ENCODE measurements at places on chromosomes 2 and 18.

GRCh38 chr2:18903750-18904149, 314.4 kb upstream of the NT5C1B start:
- DNase-seq: no peak

- no peak for DNase-seq
These were observed 46.0 kb downstream of the MRPS5 start for GRCh38 chr2:95075440-95076132.

DNA sequence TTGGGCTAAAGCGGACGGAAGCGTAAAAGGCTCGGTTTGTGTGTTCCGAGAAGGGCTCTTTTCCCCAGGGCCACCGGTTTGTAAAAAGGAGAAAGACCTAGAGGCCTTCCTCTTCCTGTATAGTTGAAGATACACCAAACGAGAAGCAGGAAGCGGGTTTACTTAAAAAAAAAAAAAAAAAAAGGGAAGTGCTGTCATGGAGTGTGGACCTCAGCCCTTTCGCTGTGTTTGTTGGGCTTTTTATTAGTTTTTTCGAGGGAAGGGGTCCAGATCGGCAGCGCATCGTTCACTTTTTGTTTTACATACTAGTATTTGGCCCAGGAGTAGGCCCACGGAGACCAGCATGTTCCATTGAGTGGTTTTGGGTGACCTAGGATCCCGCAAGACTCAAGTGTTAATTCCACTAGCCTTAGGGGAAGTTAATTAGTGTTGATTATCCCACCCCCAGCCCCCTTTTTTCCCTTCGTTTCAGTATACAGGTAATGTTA, 676 bp downstream of the ACTR2 start:
- peak; percentile 68 for DNase-seq

DNA sequence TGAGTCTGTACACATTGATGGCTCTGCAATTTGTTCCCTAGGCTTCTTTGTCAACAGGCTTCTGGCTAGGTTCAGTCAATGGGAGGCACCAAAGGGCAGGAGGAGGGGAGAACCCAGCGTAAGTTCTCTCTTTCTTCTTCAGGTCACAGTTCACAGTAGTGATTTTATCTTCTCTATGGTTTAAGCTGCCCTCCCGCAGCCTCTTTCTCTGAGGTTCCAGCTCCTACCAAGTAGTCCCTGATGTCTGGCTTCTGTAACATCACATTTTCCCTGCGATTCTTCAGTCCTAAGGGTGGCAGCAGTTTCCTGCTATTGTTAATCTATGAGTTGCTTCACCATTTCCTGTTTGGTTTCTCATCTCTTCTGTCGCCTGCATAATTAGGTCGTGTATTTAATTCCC, 107.4 kb downstream of the CPO start:
- no peak for DNase-seq

GRCh38 chr18:79760881-79761280, 36.9 kb upstream of the KCNG2 start:
- DNase-seq: no peak

DNA sequence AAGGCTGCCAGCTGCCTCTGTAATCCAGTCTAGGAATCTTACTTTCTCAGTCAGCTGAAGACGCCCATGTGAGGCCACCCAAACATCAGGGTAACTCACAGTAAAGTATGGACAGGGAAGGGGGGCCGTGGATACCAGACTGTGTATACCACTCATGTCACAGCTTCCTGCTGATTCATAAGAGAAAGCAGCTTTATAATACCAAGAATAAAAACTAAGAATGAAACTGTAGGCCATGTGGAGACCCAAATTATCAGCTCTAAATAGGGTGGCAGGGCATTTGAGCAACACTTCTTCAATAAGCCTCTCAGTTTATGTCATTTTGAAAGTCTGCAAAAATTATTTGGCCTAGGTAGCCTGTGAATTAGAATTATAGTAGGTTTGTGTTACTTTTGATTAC, 115.0 kb upstream of the CDCA7 start:
- DNase-seq: no peak

DNA sequence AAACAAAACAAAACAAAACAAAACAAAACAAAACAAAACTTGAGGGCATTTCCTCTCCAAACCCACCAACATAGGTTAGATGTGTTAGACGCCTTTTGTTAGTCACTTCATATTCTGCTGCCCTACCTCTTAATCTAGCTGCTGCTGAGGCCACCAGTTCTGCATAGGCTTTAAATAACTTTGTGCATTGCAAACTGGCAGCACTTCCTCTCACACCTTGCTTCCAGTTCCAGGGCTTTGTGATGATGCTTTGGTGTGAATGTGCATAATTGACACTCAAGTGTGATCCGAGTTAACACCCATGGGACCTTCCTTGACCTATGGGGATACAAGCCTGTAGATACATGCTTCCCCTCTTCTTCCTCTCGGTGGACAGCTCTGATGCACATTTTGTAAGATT, 2.3 kb upstream of the SERPINB11 start:
- DNase-seq: no peak

- no peak for DNase-seq
These were observed 373.4 kb downstream of the LPIN1 start for GRCh38 chr2:12119841-12120240.

DNA sequence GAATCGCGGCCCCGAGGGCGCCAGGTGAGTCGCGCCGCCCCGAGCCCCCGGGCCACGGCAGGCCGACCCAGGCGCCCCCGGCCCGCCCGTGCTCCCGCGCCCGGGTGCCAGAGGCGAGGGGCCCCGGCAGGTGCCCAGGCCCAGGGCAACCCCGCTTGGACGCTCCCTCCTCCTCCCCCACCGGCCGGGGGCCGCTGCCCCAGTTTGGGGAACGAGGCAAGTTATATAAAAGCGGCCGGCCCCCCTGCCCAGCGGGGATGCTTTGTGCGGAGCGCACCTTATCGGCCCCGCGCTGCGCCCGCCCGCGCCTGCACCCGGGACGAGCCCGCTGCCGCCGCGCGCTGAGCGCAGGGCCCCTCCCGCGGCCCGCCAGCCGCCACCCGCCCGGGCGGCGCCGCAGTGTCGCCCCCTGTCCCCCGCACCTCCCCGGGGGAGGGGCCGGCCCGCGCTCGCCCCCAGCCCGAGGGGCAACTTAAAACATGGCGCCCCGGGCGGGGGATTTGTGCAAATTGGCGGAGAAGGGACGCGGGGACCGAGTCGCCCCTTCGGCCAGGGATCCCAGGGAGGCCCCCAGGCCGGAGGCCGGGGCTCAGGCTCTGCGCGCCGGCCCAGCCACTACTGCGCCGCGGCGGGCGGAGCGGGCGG, 639 bp downstream of the EPB41L3 start:
- DNase-seq: no peak

GRCh38 chr2:95269036-95269680, 5.1 kb upstream of the PROM2 start:
- DNase-seq: no peak

DNA sequence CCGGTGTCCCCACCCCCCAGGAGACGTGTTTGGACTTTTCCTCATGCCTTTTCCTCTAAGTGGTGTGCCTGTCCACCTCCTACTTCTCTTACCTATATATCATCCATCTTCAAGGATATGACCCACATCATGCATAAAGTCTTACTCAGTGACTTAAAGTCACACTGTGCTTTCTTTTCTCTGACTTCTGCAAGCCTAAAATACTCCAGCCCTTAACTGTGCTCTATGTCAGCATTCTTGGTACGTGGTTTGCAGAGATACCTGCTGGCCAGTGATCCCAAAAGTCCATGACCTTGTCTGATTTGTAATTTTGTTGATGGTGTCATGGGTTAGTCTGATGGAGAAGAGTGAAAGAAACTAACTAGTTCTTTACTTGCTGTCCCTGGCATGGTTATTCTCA, 393.6 kb upstream of the NRP2 start:
- no peak for DNase-seq

- DNase-seq: no peak
These were observed 59.6 kb upstream of the CREB1 start for GRCh38 chr2:207469943-207470729.

DNA sequence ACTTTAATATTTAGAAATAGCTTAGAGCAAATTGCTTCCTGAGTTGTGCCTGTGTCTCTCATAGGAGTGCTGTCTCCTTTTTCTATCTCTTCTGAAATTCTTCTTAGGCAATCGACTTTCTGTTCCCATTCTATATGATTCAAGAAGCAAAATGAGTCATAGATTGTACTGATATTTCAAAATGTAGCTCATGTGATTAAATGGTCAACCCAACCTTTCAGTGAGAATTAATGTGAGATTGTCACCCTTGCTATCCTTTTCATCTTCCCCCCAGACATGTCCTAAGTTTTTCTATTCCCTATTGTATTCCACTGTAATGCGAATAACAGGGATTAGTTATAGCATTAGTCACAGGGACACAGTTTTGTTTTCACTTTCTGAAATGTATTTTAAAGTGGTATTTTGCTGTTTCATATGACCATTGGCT, 413.6 kb downstream of the THSD7B start:
- no peak for DNase-seq

DNA sequence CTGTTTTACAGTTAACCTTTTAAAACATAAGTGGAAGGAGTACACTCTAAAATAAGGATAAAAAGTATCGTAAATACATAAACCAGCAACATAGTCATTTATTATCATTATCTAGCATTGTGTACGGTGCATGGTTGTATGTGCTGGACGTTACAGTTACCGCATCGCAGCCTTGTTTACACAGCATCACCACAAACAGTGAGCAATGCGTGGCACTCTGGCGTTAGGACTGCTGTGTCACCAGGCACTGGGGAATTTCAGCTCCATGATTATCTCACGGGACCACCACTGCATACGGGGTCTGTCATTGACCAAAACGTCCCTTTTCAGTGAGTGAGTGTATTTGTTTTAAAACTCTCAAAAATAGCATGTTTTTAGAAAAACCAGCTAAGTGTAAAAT, 103.0 kb upstream of the SNTG2 start:
- no peak for DNase-seq

- no peak for DNase-seq
These were observed 44.5 kb upstream of the TMEM17 start for GRCh38 chr2:62550461-62550860.

DNA sequence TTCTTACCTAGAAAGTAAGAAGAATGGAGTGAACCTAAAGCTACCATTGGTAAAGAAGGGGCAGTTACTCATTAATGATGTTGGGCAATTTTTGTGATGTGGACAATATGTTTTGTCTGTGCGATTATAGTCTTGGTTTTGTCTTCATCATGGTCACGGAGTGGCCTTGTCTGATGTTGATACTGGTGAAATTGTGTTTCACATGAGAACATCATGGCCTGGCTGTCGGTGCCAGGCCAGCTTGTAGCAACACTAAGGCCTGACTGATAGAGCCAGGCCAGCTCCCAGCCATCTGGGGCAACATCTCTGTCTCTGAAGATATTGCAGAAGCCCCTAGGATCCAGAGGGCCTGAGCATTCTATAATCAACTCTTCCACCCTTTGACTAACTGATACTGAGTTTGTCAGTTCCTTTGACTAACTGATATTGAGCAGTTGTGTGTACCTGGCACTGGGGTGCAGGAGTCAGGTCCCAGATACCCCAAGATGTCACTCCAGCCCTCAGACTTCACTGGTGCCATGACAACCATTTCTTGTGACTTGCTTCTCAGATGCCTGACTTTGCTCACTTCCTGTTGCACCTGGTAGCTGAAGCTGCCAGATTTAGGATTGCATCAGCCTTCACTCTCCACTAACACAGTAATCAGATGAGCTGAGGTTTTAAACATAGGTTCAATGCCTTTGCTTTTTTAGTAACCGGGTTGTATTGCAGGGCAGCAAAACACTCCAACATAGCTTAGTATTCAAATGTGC, 62.5 kb downstream of the RPIA start:
- DNase-seq: no peak

GRCh38 chr18:72206814-72207213, 337.3 kb downstream of the CBLN2 start:
- DNase-seq: no peak

DNA sequence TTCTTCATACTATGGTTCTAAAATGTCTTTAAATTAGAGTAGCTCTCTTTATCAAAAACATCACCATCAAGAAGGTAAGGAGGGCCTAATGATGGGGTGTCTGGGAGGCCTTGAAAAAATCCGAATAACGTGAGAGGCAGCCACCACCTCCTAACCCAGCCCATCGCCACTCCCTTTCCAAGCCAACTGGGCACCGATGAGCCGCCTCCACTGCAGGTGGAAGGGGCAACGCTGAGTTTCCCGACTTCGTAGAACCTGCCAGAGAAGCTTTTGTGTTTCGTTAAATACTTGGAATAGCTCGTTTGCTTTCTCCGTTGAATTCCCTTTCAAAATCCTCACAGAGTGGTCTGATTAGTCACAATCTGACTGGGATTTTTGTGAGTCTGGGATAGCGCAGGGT, 22.0 kb upstream of the RPL31 start:
- no peak for DNase-seq

DNA sequence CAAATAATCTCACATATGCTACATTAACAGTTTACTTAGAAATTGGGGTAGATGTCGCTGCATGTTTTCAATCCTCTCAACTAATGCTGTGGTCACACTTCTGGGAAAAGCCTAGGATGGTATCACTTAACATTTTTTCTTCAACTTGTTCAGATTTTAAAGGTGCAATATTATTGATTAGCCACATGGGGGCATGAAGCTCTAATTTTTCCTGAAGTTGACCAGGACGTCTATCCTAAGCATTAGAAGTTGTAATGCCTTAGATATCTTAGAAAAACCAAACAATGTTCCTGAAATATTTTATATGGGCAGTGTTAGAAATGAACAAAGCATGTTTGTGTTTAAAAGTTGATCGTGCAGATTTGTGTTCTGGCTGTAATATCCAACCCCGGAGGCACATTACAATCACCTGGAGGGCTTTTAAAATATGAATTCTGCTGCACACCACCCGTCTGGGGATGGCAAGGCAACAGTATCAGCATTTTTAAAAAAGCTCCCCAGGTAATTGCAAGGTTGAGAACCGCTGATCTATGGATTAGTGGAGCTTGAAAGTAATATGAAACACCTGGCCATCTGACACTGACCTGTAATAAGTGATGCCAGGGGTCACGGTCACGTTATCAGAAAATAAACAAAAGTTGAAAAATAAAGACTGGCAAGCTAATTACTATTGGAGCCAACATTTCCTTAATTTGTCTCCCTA, 100.5 kb upstream of the LMAN1 start:
- DNase-seq: no peak

- no peak for DNase-seq
These were observed 434.5 kb upstream of the RAB12 start for GRCh38 chr18:8174771-8175170.

GRCh38 chr18:10482985-10483949, 28.8 kb downstream of the APCDD1 start:
- peak; percentile 35 for DNase-seq

- DNase-seq: no peak
These were observed 400 bp downstream of the CCDC88A start for GRCh38 chr2:55419233-55419678.

- DNase-seq: no peak
These were observed 366.9 kb upstream of the SPRED2 start for GRCh38 chr2:65799141-65799854.

DNA sequence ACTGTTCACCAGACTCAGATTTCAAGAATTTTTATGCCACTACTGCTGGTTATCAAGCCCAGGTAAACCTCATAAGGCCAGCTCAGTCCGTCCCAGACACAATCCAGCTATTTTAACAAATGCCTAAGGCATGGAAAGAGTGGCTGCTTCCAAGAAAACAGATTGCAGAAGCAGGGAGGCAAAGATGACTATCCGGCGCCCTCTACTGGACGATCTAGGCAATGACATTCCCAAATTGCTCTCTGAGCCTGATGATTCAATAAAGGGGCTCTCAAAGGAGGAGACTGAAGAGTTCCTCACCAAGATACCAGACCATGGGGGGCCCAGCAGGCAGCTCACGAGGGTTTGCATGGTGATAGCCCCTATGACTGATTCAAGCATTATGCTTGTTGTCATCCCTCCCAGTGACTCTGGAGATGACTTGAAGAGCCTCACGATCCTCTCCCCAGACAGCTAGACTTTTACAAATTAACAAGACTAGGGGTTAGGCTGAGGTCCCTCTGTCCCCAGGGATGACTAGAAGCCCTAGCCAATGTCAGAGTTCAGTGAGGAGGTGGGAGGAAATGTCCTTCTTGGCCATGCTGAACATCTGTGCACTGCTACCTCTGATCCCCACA, 25.0 kb downstream of the SERPINB8 start:
- peak; percentile 75 for DNase-seq

Measured in HL-60 (cell line).